ENCODE measurements at places on chromosomes 3 and 15. TPM values are rescaled to one million over a fixed set of nuclear protein-coding genes. Genes with fewer than 3 reads are reported as not detected.

CALML4 gene
- 6.0 TPM for total RNA-seq

LEKR1 gene
- total RNA-seq: 1.0 TPM

TEX55 gene
- total RNA-seq: not detected

MEIS2 gene
- 0.19 TPM for total RNA-seq

AADAC gene
- not detected for total RNA-seq

MUC20 gene
- total RNA-seq: 3.4 TPM

MYH15 gene
- total RNA-seq: 1.3 TPM

IL5RA gene
- total RNA-seq: 1.5 TPM

SLC24A5 gene
- total RNA-seq: not detected

CATSPER2 gene
- total RNA-seq: 4.5 TPM

MGLL gene
- 2.3 TPM for total RNA-seq

OCA2 gene
- 0.14 TPM for total RNA-seq

HCN4 gene
- not detected for total RNA-seq

LRRC34 gene
- 4.5 TPM for total RNA-seq

DNA sequence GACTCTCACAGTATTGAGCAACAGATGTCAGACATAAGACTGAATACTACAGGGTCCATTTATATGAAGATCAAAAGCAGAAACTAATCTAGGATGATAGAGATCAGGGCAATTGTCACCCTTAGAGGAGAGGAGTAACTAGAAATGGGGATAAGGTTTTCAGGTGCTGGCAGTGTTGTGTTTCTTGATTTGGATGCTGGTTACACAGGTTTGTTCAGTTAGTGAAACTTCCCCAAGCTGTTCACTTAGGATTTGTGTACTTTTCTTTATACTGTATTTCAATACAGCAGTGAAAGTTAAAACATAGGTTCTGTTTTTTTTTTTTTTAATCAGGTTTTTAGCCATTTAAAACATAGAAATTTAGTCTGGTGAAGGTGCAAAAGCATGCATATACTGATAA, 39.1 kb upstream of the CMTM7 start:
- DNase-seq: no peak

GRCh38 chr3:149296972-149297371, 36.5 kb downstream of the TM4SF18 start:
- no peak for DNase-seq

- DNase-seq: no peak
These were observed 57.4 kb upstream of the STXBP5L start for GRCh38 chr3:120850381-120851295.

- DNase-seq: no peak
These were observed 106.0 kb downstream of the TNIK start for GRCh38 chr3:171354049-171354705.

- DNase-seq: no peak
These were observed 35.9 kb upstream of the DNAJC13 start for GRCh38 chr3:132381348-132381944.

- DNase-seq: no peak
These were observed 24.9 kb upstream of the MUC4 start for GRCh38 chr3:195836476-195837135.

DNA sequence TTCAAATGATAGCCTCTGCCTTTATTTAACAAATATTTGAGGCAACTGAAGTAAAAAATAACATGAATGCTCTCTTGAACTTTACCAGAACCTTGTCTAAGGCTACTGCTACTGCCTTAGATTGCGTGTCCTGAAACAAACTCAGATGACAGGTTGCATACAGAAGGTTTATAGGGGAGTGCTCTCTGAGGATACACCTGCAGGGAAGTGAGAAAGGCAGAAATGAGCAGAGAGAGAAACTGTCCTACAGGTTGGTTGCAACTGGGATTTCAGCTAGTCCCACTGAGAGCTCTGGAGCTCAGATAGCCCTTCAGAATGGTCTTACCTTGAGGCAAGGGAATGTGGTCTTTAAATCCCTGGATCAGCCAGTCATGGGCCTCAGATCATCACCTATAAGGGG, 165.5 kb downstream of the IL5RA start:
- no peak for DNase-seq

- DNase-seq: peak; percentile 50
These were observed 3.3 kb upstream of the CP start for GRCh38 chr3:149224736-149225594.

DNA sequence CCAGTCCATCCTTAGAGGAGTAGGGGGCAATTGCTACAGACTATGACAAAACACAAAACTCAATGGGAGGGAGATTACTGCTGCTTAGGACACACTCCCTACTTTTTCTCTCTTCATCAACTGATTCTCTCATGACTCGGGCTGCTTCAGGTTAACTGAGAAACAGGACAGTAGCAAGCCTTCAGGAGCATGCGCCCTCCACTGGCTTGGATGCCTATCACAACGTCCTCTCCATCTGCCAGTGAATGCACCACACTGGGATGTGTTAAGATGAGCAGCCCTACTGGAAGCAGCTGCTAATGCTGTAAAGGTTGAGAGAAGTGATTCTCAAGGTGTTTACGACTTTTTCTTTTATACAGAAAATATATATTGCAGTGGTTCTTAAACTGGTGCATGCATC, 542.3 kb downstream of the EDEM1 start:
- DNase-seq: no peak

- DNase-seq: no peak
These were observed 302.8 kb upstream of the TBC1D5 start for GRCh38 chr3:18044971-18045880.

GRCh38 chr3:158221426-158221825, 111.5 kb downstream of the RSRC1 start:
- no peak for DNase-seq

GRCh38 chr3:12983319-12983718, 89.9 kb downstream of the IQSEC1 start:
- DNase-seq: no peak

DNA sequence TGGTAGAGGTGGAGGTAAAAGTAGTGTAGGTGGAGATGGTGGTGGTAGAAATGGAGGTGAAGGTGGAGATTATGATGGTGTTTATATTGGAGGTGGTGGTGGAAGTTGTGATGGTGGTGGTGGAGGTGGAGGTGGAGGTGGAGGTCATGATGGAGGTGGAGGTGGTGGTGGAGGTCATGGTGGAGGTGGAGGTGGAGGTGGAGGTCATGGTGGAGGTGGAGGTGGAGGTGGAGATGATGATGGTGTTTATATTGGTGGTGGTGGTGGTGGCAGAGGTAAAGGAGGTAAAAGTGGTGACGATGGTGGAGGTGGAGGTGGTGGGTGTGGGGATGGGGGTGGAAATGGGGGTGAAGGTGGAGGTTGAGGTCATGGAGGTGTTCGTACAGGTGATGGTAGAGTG, 107.8 kb downstream of the ASB7 start:
- no peak for DNase-seq

DNA sequence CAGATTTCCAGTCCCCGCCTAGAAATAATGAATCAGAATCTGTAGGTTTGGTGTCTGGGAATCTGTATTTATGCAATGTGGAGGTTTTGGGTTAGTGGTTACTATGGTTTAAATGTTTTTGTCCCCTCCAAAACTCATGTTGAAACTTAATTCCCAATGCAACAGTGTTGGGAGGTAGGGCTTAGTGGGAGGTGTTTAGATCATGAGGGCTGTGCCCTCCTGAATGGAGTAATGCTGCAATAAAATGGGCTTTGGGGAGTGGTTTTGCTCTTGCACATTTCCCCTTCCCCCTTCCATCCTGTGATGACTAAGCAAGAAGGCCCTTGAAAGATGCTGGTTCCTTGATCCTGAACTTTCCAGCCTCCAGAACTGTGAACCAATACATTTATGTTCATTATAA, 9.2 kb upstream of the RFC4 start:
- no peak for DNase-seq

DNA sequence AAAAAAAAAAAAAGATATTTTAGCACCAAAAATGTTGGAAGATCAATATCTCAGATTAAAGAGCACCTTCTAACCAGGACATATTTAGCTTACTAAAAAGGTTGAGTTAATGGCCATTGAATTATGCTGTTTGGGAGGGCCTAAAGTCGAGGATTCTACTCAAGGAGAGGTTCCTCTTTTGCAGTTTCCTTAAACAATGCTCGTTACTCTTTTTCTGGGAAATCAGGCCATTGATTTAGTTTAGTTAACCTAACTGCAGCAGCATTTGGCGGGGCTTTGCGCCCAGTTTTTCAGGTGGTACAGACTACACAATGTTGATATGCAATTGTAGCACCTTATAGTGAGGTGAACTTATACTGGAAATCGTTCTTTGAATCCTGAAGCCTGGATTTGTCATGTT, 6.8 kb downstream of the ABHD2 start:
- DNase-seq: no peak

GRCh38 chr3:71956716-71957115, 171.8 kb upstream of the PROK2 start:
- no peak for DNase-seq

DNA sequence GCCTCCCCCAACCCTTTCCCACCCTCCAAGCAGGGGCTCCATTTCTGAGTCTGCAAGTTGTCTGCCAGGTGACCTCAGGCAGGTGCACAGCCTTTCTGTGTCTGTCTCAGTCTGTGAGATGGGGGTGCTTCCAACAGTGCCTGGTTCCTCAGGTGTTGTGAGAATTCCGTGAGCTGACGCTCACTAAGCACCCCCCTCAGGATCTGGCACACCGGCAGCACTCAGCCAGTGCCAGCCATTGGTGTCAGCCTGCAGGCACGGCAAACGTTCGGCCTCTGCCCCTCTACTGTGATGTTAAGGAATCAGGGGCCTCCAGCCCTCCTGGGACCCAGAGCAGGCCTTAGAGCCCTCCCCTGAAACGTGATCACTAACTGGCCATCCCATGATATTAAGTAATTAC, 2.4 kb downstream of the KLF15 start:
- DNase-seq: no peak

DNA sequence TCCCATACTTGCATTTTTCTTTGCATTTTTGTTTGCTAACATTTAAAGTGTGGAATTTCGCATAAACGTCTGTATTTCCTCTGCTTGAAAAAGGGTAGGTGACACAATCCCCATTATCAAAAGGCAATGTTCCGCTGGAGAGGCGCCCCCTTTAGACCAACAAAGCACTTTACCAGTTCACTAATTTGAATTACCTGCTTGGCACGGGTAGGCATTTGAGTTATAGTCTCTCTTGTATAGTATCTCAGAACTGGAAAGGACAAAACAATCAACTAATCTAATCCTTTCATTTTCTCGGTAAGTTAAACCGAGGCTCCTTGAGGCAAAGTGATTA, 775 bp upstream of the CCDC39 start:
- DNase-seq: no peak

GRCh38 chr15:101528108-101528916, 38.8 kb upstream of the PCSK6 start:
- DNase-seq: no peak

DNA sequence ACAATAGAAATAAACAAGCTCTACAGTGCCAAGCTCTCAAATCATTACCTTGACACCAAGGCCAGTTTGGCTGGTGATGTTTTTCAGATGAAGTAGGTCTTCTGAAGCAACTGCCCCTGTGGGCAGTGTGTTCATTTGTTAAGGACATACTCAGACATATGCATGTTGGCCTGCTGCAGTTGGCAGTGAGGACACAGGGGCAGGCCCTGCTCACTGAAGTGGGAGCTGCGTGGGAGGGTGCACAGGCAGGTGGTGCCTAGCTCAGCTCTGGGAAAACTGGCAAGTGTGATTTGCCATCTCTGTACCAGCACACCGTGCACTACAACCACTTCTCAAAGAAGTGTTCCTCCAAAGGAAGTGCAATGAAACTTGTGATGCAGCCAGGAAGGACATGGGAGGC, 28.5 kb upstream of the SNRK start:
- DNase-seq: no peak

- DNase-seq: no peak
These were observed 181.2 kb downstream of the WNT5A start for GRCh38 chr3:55305696-55306485.

- no peak for DNase-seq
These were observed 16.4 kb downstream of the KLF13 start for GRCh38 chr15:31342781-31343626.

GRCh38 chr3:16382845-16383244, 117.8 kb downstream of the OXNAD1 start:
- DNase-seq: peak; percentile 26

GRCh38 chr3:171372694-171373093, 87.5 kb downstream of the TNIK start:
- no peak for DNase-seq

GRCh38 chr3:39429466-39429865, 22.9 kb downstream of the RPSA start:
- no peak for DNase-seq

GRCh38 chr3:56119575-56120349, 348.5 kb downstream of the ERC2 start:
- no peak for DNase-seq

- DNase-seq: peak; percentile 53
These were observed 727 bp downstream of the NSMCE3 start for GRCh38 chr15:29268706-29269484.

DNA sequence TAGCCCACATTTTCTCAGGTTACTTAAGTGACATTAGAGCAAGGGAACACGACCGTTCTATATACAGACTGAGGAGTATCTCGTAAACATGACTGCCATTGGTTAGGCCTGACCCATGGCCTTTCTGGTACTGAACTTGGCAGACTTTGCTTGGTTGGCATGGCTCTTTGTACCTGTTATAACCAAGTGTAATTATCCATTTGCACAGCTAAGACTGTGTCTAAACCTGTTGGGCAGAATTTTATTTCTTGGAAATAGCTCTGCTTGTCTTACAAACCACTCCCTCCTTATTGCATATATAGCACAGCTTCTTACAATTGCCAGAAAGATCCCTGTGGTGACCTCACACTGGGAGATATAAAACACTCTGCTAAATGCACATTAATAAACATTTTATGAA, 106.9 kb downstream of the P2RY1 start:
- no peak for DNase-seq

- DNase-seq: peak; percentile 79
These were observed 5.9 kb downstream of the NUP210 start for GRCh38 chr3:13414040-13414729.

DNA sequence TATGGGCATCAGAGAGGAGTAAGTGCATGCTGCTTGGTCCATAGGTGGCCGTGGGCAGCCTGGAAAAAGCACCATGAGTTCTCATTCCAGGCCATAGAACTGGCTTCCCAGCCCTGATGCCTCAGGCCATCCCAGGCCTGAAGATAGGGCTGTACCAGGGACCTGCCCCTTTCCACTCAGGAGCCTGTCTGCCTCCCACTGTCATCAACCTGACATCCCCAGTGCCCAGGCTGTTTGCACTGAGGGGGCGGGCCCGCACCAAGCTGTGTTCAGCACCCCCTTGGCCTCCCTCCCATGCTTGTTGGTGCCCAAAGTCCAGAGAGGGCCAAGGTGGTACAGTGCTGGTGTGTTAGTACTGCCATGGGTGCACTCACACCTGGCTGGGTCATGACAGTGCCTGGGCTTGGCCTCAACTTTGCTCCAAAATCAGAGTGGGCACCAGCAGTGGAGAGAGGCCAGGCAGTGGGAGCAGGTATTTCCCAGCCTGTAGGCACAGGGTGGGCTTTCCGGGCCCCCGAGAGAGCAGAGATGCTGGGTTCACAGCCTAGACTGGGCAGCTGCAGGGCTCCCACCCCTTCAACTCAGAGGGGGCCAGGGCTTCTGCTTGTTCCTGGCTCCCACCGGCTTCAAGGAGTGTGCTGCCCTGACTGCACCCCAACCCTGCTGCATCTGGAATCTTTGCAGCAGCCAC, 556.1 kb downstream of the SI start:
- no peak for DNase-seq

GRCh38 chr3:136974670-136975069, 16.9 kb downstream of the IL20RB start:
- DNase-seq: no peak

GRCh38 chr3:172846103-172846561, 95.6 kb downstream of the ECT2 start:
- DNase-seq: no peak

Data from activated T-cell treated with anti-CD3 and anti-CD28 coated beads, Interleukin-2, amount 50 U/mL, for 72 hours (primary cell).